ENCODE measurements at places on chromosomes 6 and 20.
A peak's percentile ranks its signal among the peaks of the same experiment; 100 is the strongest.

- no peak for DNase-seq
These were observed 9.5 kb upstream of the SUPT3H start for GRCh38 chr6:45387236-45387635.

DNA sequence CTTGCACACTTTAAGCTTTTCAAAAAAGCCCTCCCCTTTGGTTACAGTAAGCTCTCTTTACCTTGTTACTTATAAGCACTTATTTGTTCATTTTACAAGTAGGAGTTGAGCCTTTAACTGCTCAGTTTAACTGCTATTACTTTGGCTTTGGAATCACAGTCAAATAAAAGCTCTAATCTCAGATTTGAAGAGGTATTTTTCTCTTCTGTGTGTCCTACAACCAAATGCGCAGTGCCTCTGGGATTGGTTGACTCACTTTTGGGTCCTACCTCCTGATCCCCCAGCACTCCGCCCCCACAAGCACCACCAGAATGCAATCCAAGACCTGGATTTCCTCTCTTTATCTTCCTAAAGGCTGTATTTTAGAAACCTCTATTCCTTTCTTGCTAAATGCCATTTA, 2.5 kb downstream of the NCOA7 start:
- no peak for DNase-seq

DNA sequence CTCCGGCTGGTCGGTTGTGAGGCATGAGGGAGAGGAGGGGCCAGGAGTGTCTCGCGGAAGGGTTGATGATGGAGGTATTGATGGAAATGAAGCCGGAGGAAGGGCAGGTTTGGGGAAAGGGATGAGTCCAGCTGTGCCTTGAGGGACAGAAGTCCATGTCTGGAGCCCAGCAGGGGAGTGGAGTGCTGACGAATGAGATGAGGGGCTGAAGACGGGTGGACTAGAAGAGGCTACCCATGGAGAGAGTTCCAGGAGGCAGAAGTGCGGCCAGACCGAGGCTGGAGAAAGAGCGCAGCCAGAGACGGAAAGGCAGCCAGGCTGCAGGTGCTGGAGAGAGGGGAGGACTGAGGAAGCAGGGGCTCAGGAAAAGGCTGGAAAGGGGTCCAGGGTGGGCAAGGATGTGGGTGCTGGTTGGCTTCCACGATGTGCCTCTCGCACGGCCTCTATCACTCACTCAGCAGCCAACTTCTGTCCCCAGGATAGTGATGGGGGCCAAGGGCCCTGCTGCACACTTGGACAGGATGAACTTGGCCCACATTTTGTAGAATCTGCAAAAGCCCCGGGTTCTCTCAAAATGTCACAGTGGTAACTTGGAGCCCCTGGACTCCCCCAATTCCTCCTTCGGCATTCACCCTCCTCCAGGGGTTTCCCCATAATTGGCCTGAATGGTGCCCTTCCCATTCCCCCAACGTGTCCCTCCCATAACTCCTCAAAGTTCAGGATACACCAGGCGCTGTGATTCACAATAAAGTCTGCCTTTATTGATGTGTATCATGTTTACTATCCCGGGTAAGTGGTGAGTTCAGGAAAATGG, 627 bp upstream of the EIF6 start:
- DNase-seq, result no peak

GRCh38 chr6:113526995-113527394, 330.1 kb upstream of the MARCKS start:
- DNase-seq, result no peak

DNA sequence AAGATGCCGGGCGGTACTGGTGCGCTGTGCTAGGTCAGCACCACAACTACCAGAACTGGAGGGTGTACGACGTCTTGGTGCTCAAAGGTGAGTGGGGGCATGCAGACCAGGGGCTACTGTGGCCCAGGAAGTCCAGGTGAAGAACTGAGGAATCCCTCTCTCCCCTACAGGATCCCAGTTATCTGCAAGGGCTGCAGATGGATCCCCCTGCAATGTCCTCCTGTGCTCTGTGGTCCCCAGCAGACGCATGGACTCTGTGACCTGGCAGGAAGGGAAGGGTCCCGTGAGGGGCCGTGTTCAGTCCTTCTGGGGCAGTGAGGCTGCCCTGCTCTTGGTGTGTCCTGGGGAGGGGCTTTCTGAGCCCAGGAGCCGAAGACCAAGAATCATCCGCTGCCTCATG, 1.0 kb downstream of the LY6G6F start:
- no peak for DNase-seq

DNA sequence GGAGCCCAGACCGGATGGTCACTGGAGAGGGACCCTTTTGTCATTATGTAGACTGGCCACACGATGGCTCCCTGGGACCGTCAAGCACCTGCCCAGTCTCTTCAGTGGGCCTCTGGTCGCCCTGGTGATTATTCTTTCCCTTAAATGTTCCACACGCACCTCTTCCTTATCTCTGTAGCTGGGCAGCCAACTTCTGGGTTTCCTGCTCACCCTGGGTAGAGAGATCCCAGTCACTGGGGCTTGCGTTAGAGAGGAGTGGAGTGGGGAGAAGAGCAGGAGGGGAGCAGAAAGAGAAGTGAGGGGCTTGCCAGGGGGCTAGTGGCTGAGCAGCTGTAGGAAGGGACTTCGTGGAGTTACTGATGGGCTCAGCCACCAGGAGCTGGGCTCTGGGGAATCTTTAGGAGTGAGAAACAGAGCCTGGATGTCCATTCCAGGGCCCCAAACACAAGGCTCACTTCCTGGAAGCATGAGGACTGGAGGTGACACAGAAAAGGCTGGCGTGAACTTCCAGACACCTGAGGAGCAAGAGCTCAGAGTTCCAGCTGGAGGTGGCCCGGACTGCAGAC, 150.1 kb downstream of the DHX35 start:
- DNase-seq, result no peak

- no peak for DNase-seq
These were observed 23.5 kb upstream of the CTNNBL1 start for GRCh38 chr20:37670351-37670791.

- DNase-seq, result peak; percentile 9
These were observed 175.6 kb upstream of the PDE7B start for GRCh38 chr6:135675862-135676261.

DNA sequence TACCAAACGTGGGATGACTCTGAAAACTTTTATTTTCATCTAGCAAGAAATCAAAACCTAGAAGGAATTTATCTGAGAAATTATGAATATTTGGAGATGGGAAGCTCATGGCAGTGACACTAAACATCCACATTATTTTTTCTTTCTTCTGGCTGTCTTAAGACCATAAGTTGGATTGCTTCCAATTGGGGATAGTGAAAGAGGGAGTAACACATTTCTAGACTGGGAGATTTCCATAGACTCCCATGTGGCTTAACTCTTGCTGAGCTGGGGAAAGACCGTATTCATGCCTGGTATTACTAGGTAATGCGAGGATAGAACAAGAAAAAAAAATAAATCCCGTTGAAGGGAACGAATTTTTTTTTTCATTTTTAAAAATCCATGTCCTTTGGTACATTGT, 120.0 kb downstream of the UTRN start:
- DNase-seq, result no peak

- DNase-seq, result no peak
These were observed 26.6 kb upstream of the PI16 start for GRCh38 chr6:36927691-36928546.

DNA sequence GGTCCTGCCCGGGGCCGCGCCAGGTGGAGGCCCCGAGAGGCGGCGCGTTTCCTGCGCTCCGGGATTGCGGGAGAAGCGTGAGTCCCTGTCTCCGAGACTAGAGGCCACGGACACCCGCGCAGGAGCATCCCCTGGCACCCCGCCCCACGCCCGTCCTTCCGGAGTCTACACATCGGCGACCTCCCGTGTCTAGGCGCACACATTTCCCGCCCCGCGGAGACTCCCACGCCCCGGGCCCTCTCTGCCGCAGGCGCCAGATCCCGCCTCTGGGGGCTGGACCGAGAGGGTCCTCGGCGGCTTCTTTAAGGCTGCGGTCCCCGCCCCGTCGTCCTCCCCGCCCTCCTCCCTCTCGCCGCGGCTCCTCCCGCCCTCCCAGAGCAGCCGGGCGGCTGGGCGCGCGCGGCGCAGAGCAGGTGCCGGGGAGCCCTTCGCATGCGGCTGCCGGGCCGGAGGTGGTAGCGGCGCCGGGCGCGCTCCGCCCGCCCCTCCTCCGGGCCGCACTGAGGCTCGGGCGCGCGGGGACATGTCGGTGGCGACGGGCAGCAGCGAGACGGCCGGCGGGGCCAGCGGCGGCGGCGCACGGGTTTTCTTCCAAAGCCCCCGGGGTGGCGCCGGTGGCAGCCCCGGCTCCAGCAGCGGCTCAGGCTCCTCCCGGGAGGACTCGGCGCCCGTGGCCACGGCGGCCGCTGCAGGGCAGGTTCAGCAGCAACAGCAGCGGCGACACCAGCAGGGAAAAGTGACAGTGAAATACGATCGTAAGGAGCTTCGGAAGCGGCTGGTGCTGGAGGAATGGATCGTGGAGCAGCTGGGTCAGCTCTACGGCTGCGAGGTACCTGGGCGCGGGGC, at the start of gene PPP1R14C:
TSS of gene PPP1R14C (plus strand) at position 375 of the 846 bp plus-strand sequence. CDS start at position 524, 149 bp downstream.
- DNase-seq, result no peak

DNA sequence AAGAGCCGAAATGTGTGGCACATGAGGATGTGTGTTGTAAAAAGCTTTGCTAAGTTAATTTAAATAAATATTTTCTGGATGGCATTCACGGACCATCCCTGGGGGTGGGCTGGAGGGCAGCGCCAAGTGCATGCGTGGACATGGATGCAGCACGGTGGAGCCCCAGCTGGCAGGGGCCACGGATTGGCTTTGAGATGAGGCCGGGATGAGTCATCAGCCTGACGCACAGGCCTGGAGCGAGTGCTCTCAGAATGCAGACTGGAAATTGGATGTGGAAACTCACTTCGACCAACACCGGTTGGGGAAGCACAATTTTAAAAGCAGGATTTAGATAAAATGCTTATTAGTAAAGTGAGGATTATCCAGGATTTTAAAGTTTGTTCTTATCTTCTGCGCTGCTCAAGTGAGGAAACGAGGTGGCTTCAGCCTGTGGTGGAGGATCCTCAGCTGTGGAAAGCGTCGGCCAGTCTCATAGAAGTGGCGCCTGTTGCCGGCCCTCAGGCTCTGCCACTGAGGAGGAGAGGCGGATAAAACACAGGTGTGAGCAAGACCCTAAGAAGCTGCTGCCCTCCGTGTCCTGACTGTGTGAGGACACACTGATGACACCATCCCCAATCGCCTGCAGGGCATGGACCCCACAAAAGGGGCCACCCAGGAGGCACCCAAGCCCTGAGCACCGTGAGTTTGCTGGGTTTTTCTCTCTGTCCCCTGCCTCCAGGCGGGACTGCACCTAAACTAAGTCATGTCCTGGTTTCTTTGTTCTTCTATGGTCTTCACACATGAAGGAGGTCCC, 279.7 kb downstream of the CDH4 start:
- no peak for DNase-seq

GRCh38 chr20:21016751-21017150, 89.4 kb downstream of the LINC00237 start:
- DNase-seq, result no peak

DNA sequence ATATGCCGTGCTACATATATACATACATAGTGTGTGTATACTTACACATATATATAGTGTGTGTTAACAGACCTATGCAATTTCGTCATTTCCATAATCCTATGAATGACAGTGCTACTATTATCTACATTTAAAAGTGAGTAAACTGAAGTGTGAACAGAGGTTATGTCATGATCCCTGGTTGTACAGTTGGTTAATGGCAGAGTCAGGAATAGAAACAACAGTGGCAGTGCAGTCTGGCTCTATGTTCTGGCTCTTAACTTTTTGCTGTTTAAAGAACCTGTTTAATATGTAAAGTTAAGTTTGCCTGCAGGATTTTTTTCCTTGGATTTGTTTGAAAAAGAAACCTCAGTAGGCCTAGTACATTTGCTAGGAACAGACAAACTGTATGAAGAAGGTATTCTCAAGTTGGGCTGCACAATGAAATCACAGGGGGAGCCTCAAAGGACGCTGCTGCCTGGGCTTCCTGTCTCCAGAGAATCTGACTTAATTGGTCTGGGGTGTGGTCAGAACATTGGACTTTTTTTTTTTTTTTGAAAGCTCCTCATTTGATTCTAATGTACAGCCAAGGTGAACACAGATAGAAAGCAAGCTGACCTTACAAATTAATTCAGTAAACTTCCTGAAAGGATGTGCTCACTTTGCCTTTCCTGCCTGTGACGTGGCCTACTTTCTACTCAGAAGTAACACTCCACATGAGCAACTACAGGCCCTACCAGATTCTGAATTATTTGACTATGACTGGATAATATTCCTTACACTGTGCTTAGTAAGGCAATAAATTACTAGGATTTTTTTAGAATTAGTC, 29.4 kb downstream of the PLCB1 start:
- no peak for DNase-seq

- DNase-seq, result no peak
These were observed 60.0 kb upstream of the KIF13A start for GRCh38 chr6:18047406-18047805.

GRCh38 chr6:71602385-71603007, 283.9 kb upstream of the RIMS1 start:
- no peak for DNase-seq

DNA sequence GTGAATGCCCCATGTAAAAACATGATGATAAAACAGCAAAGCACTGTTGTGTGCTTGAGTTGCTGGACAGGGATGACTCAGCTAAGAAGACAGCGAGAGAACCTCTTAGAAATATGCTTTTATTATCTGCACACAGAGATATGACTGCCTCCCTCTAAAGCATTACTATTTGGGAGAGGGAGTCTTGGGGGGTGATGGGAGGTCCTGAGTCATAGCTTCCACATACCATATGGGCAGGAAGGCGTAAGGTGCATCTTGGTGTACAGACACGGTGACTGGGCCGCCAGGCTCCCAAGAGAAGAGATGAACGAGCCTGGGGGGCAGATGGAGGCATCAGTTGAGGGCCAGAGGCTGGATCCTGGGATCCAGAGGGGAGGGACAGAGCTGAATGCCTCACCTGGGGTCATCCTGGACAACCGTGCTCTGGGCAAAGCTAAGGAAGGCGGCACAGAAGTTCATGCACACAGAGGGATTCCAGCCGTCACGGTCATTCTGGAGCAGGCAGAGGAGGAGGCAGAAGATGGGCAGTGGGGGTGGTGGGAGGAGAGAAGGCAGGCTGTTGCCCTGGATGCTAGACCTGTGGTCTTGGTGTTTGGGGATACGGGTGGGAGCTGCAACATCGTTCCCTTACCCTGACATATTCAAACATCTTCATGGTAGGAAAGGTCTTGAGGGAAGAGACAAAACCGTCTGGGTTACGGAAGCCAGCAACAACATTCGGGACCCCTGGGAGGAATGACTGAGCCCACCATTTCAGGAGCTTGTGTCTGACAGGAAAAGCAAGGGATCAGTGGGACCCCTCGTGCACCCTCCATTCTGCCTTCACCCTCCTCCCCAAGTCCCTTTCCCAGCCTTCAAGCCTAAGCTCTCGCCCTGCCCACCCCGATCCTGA, 2.0 kb downstream of the DXO start:
- DNase-seq, result no peak

DNA sequence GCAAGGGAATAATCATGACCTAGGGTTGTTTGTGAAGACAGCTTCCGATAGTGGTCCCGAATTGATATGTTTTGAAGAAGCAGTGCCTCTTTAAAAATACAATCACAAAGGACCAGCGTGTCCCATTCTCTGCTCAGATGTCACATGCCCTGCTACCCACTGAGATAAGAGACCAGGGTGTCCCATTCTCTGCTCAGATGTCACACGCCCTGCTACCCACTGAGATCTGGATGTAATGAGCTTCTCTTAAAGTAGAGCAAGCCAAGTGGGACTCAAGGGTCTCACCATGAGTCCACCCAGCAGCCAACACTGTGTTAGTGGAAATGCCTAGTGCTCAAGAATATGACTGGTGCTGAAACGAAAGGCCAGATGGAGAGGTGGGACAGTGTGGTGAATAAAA, 22.2 kb downstream of the RIN2 start:
- DNase-seq, result no peak
